NCI-H1092 (cell line): ENCODE measurements at places on chromosomes 11 and 22.

DNA sequence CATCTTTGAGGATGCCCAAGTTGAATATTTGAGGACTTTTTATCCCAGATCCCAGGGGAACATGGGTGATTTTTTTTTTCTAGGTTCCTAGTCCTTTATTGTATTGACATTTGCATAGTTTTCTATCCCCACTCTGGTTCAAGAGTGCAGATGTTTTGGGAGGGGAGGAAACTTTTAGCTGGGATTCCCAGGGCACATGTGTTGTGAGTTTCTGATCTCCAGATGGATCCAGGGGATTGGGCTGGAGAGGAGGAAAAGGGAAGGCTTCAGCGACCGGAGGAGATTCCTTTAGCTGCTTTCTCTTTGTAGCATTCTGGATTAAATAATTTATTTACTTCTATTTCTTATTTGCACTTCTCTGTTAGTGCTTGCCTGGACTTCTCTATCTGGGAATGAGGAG, 14.7 kb upstream of the SORL1-AS1 start:
- no peak for DNase-seq

DNA sequence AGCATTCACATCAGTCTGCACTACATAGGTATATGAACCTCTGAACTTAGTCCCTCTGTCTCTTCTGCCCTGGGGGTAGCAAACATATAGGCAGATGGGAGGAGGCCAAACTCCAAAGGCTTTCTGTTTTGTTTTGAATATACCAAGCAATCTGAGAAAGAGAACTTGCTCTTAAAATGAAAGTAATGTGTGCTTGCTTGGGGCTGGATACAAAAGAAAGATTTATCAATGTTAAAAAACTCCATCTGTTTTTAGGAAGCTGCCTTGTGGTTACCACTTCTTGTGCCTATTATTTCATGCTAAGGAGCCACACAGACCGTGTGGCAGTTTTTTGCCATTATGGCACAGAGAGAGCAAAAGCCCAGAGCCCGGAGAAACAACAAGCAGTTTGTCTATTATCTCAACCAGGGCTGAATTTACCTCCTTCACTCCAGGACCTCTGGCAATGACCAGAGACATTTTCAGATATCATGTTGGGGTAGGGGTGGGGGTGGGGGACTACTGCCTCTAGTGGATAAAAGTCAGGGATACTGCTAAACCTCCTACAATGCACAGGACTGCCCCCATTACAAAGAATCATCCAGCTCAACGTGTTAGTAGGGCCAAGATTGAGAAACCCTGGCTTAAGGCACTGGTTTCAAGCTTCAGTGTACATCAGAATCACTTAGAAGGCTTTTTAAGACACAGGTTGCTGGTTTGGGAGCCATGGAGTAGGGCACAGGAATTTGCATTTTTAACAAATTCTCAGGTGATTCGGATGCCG, 124.2 kb downstream of the APIP start:
- no peak for DNase-seq

- no peak for DNase-seq
Observed at GRCh38 chr11:114105611-114106010, 46.1 kb downstream of the ZBTB16 start.

DNA sequence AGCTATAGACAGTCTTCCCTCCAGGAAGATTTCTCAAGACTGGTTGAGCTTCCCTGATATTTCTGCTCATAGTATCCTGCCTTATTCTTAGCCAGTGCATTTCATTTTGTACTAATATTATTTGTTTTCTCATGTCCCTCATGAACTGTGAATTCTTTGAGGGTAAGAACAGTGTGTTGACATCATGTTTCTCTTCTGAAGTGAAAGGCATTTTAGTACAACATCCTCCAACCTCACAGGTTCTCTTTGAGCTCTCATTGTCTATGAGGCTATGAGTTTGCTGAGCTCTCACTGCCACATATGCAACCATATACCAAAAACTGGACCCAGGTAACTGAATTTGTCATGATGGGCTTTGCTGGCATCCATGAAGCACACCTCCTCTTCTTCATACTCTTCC, at the start of gene OR6Q1:
Gene OR6Q1, plus strand, starts transcription at position 301 of the 400 bp plus-strand sequence. Its CDS starts 0 bp downstream, at position 301.
- no peak for DNase-seq

- DNase-seq, result no peak
Observed at GRCh38 chr11:373716-374551, 4.6 kb downstream of the B4GALNT4 start.

DNA sequence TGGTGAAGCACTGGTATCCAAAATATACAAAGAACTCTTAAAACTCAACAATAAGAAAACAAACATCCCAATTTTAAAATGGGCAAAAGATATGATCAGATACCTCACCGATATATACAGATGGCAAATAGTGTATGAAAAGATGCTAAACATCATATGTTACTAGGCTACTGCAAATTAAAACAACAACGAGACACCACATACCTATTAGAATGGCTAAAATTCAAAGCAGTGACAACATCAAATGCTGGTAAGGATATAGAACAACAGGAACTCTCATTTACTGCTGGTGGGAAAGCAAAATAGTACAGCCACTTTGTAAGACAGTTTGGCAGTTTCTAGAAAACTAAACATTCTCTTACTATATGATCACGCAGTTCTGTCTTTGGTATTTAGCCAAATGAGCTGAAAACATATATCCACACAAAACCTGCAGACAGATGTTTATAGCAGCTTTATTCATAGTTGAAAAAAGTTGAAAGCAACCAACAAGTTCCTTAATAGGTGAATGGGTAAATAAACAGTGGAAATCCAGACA, 38.5 kb downstream of the SIK3 start:
- no peak for DNase-seq

GRCh38 chr11:35523331-35523768, 2.1 kb downstream of the PAMR1 start:
- no peak for DNase-seq
